ENCODE measurements at places on chromosomes 6 and 20. TPM values are rescaled to one million over a fixed set of nuclear protein-coding genes. Genes with fewer than 3 reads are reported as not detected.

DNA sequence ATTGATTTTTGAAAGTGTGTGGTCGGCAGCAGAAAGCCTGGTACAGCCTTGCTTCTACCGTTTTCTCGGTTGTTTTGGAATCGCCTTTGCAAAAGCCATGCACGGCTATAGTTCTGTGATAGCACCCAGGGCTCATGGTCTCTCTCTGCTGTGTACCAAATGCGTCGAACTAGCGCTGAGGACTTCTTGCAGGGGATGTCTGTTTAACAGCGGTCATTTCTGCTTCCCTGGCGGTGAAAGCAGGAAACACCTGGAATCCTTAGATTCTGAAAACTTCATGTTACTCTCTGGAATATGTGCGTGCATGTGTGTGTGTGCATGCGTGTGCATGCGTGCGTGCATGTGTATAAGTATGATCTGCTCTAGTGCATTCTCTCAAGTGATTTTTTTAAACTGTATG, 26.1 kb upstream of the GCNT2 start:
- no peak for DNase-seq

DNA sequence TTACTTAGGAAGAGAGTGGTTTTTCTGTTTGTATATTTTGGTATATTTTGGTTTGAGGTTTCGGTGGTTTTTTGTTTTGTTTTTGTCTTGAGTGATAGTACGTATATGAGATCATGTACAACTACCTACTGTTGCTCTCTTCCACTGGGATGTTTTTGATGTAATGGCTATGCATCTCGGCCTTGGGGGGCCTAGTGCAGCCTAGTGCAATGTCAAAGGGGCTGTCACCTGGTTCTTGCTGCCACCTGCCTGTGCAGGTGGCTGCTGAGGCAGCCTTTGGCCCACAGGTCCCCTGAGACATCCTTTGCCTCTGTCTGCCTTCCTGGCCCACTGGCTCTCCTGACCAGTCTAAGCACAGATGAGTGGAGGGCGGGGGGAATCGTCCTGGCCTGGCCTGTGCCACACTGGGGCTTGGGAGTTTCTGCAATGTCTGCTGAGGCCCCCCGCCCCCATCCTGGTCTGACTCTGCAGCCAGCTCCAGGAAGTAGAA, 546.6 kb downstream of the CD83 start:
- DNase-seq: no peak

The SLC35A1 gene
- 10.5 TPM for total RNA-seq

GRCh38 chr6:25064006-25064405, 128.2 kb upstream of the RIPOR2 start:
- DNase-seq: no peak

GRCh38 chr6:52517502-52518278, 59.2 kb downstream of the TRAM2 start:
- peak; percentile 22 for DNase-seq
